GM12891 (cell line): ENCODE measurements at places on chromosomes 16 and 17.

- no peak for DNase-seq
Measured at GRCh38 chr17:68606451-68607307, 5.5 kb upstream of the FAM20A start.

DNA sequence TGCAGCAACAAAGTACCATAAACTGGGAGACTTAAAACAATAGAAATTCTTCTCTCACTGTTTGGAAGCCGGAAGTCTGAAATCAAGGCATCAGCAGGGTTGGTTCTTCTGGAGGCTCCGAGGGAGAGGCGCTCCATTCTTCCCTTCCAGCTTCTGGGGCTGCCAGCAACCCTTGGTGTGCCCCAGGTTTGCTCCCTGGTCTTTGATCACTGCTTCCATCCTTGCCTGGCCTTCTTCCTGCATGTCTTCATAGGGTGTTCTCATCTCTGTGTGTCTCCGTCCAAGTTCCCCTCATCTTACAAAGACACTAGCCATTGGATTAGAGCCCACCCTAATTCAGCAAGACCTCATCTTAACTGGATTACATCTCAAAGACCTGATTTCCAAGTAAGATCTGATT is 35.3 kb upstream of the LRRC75A start:
- no peak for DNase-seq

GRCh38 chr17:40699853-40700252 is 3.7 kb downstream of the KRT24 start:
- DNase-seq: no peak

GRCh38 chr17:68601565-68602288 is 560 bp upstream of the FAM20A start:
- DNase-seq: no peak

DNA sequence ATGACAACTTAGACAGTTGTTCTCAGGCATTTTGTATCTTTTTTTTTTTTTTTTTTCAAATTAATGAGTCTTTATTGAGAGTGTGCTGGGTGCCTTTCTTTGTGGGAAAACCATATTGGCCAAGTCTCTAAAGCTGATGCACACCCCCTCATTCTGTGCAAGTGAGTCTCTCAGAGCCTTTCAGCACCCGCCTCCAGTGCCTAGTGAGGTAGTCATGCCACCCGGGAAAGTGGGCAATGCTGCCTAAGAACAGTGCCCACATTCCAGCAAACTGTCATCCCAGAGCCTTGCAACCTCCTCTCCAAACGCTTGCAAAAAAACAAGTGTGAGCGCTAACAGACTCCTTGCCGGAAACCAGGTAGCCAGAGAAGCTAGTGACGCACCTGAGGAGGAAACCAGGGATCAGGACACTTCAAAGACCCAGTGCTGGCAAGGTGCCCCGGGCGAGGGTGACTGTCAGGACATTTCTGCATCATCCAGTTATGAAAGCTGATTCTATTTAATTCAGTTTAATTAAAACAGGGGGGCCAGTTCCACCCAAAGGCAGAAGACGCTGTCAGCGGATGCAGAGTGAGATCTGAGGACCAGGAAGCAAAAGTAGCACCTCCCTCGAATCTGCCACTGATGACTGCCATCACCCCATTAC is 34.9 kb downstream of the SMARCE1 start:
- no peak for DNase-seq

DNA sequence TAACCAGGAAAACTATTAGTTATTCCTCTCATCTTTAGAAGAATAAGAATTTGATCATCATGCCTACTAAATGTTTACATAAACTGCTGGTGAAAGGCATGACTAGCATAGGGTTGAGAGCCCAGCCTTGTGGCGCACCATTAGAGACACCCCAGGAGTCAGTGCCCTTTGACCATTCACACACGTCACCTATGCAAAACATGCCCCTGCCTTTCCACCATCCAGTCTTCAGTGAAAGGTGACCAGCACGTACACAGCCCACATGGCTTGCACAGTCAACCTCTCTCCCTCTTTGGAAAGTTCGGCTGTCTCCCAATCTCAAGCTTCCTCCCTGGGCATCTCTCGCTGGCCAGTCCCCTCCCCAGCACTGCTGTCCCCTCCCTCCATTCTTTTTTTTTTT is 150.3 kb downstream of the ENGASE start:
- DNase-seq: no peak

DNA sequence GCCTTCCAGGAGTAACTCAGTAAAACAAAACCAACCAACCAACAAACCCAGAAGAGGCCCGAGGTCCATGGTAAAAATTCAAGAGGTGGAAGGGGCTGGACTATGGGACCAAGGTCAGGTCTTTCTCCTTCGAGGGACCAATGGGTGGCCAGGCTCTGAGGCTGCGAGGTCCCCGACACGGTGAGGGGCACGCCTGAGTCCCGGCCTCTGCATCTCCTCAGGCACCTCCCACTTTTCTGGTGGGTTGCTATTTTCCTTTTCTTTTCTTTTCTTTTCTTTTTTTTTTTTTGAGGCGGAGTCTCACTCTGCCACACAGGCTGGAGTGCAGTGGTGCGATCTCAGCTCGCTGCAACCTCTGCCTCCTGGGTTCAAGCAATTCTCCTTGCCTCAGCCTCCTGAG is 18.0 kb downstream of the CD7 start:
- no peak for DNase-seq

DNA sequence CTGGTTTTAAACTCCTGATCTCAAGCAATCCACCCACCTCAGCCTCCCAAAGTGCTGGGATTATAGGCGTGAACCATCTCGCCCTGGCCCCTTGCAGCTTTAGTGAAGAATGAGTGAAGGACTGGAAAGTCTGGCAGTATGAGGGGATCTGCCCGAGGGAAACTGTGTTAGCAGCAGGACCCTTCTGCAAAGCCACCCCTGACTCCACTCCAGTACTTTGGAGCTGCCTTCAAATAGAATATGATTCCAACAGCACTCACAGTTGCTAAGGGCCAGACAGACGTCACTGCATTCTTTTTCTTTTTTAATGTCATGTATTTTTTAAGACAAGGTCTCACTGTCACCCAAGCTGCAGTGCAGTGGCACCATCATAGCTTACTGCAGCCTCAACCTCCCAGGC is 52.3 kb downstream of the KPNA2 start:
- no peak for DNase-seq

DNA sequence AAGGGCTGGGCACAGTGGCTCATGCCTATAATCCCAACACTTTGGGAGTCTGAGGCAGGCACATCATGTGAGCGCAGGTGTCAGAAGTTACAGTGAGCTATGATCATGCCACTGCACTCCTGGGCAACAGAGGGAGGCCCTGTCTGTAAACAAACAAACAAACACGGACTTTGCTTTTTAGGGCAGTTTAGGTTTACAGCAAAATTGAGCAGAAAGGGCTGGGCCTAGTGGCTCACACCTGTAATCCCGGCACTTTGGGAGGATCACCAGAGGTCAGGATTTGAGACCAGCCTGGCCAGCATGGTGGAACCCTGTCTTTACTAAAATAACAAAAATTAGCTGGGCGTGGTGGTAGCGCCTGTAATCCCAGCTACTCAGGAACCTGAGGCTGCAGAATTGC is 3.3 kb upstream of the CARHSP1 start:
- DNase-seq: no peak

DNA sequence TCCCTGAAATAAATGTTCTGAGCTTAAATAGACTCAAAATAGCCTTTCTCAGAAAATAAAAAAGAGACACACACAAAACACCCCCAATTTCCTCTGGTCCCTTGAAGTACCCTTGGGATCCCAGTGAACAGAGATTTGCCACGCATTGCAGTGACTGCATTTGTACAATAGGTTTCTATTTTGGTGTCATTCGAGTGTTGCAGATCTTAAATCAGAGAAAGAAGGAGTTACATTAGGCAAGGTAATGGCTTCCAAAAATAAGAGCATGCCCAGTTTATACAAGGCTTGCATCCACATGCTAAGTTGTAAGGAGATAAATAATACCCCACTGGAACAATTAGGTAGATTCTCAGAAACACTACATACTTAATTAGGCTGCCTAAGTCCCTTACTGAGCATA is 2.2 kb downstream of the TOX3 start:
- DNase-seq: no peak

DNA sequence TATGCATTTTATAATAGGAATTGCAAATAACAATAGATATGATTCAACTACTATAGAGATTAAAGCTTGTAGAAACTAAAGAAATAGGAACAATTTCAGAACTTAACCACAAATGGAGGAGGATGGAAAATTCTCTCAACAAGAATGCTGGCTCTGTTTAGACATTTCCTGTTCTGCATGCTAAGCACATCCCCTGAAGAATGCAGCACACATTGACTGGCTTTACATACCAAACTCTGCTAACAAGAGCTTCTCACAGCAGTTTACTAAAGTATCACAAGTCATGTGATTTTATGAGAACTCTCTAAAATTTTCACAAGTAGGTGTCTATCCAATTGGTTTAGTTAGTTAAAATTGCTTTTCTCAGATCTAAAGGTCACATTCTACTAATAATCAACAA is 85.2 kb downstream of the SPAG9 start:
- DNase-seq: no peak

GRCh38 chr16:72997141-72997542 is 50.8 kb downstream of the ZFHX3 start:
- no peak for DNase-seq

DNA sequence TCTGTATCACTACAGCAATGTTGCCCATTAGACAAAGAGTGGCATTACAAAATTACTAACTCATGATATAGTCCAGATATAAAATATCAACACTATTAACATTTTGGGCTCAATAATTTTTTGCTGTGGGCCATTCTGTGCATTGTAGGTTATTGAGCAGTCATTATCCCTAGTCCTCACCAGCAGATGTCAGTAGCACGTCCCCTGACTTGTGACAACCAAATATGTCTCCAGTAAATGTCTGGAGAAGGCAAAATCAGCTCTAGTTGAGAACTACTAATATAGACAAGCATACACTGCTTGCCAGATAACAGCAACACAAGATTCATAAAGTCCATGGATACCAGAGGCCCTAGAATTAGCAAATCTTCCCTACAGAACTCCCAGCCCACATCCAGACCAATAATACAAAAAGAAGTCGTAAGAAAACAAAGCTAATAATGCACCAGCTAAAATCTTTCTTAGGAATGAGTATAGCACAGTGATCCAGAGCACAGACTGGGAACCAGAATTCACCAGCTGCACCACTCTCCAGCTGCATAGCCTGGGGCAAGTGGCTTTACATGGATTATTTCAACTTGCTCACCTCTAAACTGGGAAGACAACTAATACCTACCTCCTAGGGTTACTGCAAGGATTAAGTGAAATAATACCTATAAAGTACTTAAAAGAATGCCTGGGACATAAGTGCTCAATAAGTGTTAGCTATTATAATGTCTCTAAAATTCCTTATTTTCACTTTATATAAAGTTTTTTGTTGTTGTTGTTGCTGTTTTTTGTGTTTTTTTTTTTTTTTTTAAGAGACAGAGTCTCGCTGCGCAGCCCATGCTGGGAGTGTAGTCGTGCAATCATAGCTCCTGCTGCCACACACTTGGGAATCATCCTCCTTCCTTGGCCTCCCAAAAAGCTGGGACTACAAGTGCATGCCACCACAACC is 23.7 kb downstream of the HELZ start:
- DNase-seq: no peak

DNA sequence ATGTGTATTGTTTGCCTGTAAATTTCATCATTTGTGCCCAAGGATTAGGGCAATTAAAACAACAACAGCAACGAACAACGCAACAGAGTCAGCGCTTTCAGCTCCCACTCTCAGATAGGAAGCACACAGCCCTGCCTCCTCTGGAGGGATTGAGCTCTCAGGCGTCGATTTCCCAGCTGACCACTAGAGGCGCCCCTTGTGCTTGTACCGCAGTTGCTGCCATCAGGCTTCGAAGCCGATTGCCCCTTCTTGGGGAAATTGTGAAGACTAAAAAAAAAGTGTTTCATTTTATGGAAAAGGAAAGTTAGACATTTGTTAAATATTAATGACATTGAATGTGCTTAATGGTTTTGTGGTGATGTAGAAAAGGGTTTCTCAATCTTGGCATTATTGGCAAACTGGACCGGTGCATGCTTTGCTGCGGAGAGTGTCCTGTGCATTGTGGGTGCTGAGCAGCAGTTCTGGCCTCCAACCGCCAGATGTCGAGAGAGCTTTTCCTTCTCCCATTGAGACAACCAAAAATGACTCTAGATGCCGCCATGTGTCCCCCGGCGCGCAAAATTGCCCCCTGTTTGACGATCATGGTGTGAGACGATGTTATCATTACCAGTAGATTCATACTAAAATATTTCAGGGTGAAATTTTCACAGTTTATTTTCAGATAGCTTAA is 650.4 kb upstream of the RBFOX1 start:
- peak; percentile 15 for DNase-seq

GRCh38 chr17:15944759-15945526 is at the start of gene ADORA2B:
ADORA2B (plus strand) TSS chr17:15945130; CDS start chr17:15945249, 119 bp downstream.
- peak; percentile 81 for DNase-seq

DNA sequence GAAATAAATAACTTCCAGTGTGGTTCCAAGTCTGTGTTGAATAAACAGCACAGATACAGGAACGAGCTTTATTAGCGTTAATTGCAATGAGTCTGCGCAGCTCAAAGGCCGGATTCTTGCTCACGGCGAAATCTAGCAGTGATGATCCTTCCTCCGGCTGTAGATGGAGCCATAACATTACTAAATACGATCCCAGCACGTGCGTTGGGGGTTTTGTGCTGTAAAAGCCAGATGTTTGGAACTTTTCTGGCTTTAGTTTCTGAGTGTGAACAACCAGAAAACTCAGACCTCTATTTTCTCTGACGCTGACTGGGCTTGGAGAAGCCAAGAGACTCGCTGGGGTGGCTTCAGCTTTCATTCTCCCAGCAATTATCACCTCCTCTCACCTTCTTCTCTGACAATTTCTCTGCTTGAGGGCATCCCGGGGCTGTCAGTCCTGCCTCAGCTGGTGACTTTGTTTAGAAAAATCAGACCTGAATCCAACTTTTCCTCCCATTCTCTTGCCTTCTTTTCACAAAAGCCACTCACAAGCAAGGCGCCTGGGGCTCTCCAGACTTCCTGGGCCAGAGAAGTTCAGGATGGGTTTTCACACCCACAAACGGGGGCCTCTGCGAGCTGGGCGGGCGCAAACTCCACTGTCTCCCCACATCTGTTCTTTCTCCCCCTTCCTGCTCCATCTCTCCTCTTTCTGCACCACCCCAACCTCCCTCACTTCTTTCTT is 47.1 kb upstream of the AKTIP start:
- DNase-seq: peak; percentile 54

DNA sequence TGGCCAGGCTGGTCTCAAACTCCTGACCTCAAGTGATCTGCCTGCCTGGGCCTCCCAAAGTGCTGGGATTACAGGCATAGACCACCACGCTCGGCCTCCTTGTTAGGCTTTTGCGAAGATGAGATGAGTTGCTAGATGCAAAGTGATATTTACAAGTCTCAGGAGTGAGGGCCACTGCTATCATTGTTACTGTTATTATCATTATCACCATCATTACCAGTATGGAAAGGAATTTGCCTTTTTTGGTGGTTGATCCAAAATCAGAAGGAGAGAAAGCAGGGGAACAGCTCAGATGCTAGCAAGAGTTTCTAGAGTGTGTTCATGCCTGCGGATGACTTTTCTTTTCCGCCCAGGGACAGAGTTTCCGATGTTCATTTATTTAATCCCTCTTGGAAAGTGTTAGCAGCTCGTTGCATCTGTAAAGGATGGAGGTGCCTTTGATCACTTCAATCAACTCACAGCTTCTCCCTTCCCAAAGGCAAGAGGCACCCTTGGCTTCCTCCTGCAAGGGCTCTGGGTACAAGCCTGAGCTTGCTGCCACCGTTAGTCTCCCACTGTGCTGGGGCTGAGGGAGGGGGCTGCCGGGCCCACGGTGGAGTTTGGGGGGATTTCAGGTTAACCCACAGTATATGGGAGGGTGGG is 21.6 kb downstream of the ITPRIPL2 start:
- no peak for DNase-seq
